Renal cortical epithelial cell (primary cell): ENCODE measurements at places on chromosomes 13 and 19. TPM values are rescaled to one million over a fixed set of nuclear protein-coding genes. Genes with fewer than 3 reads are reported as not detected.

The CEACAM18 gene
- total RNA-seq, result not detected in 2 replicates

The NLRP9 gene
- total RNA-seq, result not detected in 2 replicates

The CRB3 gene
- total RNA-seq, result 57.4 and 121 TPM in 2 replicates

The FPR3 gene
- total RNA-seq, result not detected in 2 replicates

The TLE2 gene
- total RNA-seq, result 15.0 and 15.8 TPM in 2 replicates

The RGL3 gene
- 1.9 and 11.2 TPM in 2 replicates for total RNA-seq

The UBE2S gene
- 13.6 and 45.3 TPM in 2 replicates for total RNA-seq

The CGB1 gene
- total RNA-seq, result 1.4 TPM in 1 of 2 replicates, not detected in the other

The GPR12 gene
- not detected in 2 replicates for total RNA-seq

The MBD3L2B gene
- not detected in 2 replicates for total RNA-seq

The KANK3 gene
- total RNA-seq, result 0.45 and 1.0 TPM in 2 replicates
